ENCODE measurements at places on chromosomes 3 and 15.
A peak's percentile ranks its signal among the peaks of the same experiment; 100 is the strongest.

GRCh38 chr3:13879102-13879945, 547 bp downstream of the WNT7A start:
- DNase-seq, result no peak

- DNase-seq, result no peak
These were observed 8.0 kb downstream of the ZBTB20 start for GRCh38 chr3:115139072-115139471.

- DNase-seq, result no peak
These were observed 208.1 kb upstream of the NR2F2 start for GRCh38 chr15:96122077-96123027.

GRCh38 chr15:84914909-84915605, 30.6 kb downstream of the SLC28A1 start:
- DNase-seq, result peak; percentile 61

DNA sequence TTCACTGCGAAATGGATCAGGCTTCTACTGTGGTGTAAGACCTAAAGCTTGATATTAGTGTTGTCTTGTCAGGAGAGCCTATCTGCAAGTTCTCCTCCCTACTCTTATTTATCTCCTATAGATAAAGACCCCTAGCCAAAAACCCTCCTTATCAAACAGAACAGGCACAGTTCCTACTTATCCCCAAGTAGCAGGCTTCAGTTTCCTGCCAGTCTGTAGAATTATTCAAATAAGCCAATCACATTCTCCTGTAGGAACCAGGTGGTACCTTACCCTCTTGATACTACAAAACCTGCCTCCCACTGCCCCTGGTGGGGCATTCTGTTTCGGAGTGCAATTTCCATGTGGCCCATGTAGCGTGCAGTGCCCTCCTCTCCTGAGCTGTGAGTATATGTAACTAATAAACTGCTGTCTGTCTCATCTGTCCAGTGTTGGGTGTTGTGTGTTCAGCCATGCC, 28.7 kb downstream of the HDGFL3 start:
- no peak for DNase-seq

DNA sequence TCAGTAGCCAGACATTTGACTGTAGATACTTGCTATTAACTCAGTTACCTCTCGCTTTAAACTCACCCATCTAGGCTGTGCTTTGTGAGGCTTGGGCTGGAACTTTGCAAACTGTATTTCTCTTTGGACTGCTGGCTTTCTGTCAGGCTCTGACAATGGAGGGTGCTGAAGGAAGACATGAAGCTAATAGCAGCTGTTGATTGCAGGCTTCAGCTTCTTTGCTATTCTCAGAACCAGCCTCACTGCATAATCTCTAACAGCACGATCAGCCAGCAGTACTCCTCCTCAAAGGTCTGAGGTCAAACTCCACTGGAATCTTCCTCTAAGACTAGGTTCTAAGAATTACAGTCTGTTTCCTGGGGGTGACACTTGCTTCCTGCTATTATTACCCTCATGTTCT, 295.6 kb downstream of the ZBBX start:
- DNase-seq, result no peak

DNA sequence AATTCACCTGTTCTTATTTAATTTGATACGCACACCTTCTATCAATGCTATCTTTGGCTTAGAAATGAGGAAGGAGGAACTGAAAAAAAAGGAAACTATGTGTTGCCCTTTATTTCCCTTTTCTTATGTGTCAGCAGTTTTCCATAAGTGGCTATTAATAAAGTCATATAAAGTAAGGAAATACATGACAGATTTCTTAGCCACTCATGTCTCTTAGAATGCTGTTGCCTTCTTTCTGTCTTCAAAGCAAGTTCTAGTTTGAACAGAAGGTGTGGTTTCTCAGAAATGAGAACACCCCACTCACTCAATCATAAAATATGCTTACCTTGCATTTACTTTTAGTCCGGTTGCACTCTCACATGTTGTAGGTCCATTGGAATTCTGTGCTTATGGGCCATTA, 640.5 kb upstream of the GRM7 start:
- no peak for DNase-seq

GRCh38 chr3:194313560-194314387, 37.4 kb downstream of the CPN2 start:
- DNase-seq, result no peak

DNA sequence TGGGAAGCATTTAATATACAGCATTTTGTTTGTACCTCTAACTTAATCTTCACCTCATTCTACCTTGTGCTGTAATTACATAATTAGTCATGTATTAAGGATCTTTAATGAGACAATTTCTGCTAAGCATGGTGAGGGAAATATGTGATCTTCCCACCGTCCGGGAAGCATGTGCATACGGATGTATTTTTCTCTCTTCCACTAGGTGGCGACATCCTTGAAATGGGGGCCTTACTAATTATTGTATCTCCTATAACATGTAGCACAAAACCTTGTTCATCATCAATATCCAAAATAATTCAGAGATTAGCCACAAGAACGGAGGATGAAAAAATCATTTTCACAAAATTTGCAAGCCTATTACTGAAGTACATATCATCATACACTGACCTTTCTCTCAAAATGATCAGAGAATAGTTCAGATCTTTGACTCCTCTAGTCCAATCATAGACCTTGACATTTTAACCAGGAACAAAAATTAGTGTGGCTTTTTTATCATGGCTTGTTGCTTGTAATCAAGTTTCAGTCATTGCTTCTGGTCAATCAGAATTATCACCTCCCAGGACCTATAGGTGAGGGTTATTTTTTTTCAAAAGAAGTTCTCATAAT, 148.9 kb upstream of the GBE1 start:
- DNase-seq, result peak; percentile 0

DNA sequence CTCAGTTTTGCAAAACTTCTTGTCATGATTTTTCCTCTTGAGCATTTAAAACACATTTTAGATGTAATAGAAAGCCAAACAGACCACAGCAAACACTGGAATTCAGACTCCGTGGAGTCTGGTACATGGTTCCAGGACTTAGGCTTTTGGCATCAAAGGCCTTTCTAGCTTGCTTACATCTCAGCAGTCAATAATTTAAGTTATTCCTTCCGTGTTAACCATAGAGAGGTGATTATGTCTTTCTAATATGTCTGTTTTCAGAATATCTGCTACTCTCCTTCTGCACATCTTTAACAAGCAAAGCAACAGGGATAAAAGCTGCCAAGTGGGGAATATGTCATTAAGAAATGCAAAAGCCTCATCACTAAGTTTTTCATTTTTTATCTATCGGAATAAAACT, 171.7 kb upstream of the CRBN start:
- DNase-seq, result no peak

- DNase-seq, result no peak
These were observed 224.0 kb upstream of the ARHGEF26 start for GRCh38 chr3:153897025-153897723.

GRCh38 chr3:147129665-147130064, 276.7 kb downstream of the ZIC4 start:
- DNase-seq, result no peak

DNA sequence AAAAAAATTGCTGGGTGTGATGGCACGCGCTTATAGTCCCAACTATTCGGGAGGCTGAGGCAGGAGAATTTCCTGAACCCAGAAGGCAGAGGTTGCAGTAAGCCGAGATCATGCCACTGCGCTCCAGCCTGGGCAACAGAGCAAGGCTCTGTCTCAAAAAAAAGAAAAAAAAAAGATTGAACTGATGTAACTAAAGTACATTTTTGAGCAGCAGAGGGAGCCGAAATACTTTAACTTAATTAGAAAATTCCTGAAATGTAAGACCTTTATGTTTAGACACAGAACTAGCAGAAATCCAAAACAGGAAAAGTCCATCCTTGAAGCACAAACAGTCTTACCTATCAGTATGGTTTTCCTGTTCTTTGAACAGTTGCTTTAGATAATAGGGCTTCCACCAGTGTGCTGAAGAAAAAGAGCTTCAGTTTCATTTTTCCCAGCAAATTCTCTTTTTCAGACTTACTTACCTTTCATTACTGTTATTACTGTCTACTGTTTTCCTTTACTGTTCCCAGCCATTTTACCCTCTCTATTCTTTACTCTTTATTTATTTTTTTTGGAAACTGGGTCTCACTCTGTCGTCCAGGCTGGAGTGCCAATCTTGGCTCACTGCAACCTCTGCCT, 33.4 kb upstream of the ZNF609 start:
- no peak for DNase-seq

DNA sequence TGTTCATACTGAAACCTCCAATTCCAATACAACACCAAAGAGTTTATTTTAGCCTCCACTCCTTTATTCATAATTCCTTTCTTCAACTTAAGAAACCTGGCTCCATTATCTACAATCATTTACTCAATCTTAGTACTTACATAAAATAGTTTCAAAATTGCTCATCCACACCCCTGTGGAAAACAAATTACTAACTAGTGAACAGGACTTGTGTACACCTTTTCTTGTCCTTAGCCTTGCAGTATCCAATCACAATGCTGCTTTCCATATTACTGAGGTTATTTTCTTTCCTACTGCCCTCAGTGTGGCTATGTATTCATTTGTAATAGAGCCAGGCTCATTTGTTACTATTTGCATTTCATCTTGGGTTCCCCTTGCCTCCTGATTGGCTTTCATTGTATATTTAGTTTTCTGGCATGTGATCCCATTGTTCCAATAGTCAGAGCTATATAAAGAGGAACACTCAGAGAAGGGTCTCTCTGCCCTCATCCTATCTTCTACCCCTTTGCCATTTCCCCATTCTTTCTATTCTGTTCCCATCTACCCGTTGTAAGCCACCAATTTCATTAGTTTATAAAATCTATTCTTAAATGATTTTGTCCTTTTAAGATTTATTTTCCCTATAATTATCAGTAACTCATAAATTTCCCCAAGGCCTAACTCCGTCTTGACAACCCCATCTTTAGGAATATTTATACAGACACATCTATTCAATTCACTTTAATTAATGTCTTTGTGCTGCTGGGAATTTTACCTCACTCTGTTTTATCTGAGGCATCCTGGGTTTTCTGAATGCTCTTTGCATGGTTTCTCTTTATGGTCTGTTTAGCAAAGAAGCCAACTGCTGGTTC, 67.9 kb upstream of the RBP1 start:
- DNase-seq, result no peak

DNA sequence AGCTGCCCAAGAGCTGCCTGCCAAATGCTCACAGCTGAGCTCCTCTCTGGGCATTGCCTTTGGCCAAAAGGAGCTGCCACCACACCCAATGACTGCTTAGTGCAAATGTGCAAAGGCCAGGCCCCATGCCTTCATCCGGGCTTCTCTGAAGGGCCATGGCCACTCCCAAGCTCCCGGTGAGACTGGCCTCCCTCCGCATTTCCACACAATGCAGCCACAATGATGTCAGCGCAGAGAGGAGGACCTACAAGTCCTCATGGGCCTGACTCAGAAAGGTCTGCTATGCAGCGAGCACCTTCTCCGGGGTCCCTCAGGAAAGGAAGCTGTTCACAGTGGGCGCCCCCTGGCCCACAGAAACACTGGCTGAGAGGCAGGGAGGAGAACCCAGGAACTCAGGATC, 12.7 kb downstream of the OXTR start:
- no peak for DNase-seq

DNA sequence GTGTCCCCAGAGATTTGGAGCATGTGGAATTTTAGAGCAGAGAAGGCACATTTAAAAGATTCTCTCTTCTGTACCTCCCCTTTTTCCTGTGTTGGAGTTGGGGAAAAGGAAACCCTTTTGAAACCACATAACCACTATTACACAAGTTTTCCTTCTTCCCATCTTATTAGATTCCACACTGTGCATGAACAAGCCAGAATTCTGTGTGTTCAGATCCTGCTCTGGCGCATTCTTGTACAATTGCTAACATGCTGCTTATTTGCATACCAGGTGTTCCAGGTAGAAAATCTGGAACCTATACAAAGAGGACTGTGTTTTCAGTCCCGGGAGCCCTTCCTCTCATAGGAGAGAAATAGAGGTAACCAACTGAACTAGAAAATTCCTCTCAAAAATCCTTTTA, 2.6 kb upstream of the CIB2 start:
- DNase-seq, result no peak

GRCh38 chr3:195154111-195154791, 116.7 kb downstream of the XXYLT1 start:
- DNase-seq, result no peak

- DNase-seq, result no peak
These were observed 361.9 kb upstream of the ICE2 start for GRCh38 chr15:60840703-60841411.

DNA sequence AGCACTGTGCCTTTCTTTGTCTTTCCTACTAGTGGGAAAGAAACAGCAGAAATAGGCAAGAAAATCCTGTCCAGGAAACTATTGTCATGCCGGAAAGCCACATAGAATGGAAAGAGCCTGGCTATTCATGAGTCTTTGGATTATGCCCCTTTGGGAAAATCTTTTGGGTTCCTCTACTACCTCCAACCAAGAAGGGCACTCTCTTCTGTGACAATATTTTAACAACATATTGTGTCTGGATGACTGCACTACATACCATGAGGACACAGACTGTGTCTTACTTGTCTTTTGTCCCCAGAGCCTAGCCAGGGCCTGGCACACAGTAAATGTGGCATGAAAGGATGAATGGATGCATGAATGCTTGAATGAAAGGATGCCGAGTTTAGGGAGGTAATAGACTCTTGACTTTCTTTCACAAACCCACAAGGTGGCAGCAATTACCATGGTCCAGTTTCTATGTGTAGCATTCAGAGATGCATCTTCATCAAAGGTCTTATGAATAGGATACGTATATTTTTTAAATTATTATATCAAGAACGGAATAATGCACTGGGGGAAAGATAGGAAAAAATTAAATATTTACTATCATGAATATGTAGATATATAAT, 30.3 kb downstream of the ARL14 start:
- DNase-seq, result no peak

- DNase-seq, result no peak
These were observed 17.8 kb upstream of the UTS2B start for GRCh38 chr3:191348098-191348497.

GRCh38 chr3:27591312-27592210, 107.4 kb upstream of the SLC4A7 start:
- DNase-seq, result no peak

GRCh38 chr3:184896336-184896735, 84.4 kb downstream of the VPS8 start:
- DNase-seq, result no peak

Measured in GM12891 (cell line).